Activated T-cell treated with anti-CD3 and anti-CD28 coated beads for 48 hours (primary cell): ENCODE measurements at places on chromosomes 2 and 18.

GRCh38 chr18:66638856-66639629, 35.2 kb upstream of the CDH19 start:
- DNase-seq: no peak

DNA sequence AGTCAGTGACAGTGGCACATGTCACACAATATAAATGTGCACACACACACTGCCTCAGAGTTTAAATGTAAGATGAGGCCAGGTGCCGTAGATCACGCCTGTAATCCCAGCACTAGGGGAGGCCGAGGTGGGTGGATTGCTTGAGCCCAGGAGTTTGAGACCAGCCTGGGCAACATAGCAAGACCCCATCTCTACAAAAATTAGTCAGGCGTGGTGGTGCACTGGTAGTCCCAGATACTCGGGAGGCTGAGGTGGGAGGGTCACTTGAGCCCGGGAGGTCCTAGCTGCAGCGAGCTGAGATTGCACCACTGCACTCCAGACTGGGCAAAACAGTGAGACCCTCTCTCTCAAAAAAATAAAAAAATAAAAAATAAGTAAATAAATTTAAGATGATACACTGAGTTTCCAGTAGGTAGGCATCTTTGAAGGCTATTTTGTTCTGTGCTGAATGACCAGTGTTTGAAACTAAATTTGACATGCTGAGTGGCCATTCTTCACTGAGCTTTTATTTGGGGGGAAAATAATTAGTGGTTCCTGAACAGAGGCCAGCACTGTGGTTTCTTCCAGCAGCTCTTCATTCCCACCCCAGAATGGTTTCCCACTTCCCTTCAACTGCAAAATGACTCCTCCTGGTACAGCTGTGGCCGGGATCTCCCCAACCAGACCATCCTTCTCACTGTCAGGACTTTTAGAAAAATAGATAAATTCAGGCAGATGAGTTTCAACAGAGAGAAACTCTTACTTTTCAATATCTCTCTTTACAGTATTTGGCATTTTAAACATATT, 44.9 kb downstream of the PSMG2 start:
- no peak for DNase-seq

- DNase-seq: no peak
Measured at GRCh38 chr18:12595571-12596255, 62.2 kb downstream of the SPIRE1 start.

DNA sequence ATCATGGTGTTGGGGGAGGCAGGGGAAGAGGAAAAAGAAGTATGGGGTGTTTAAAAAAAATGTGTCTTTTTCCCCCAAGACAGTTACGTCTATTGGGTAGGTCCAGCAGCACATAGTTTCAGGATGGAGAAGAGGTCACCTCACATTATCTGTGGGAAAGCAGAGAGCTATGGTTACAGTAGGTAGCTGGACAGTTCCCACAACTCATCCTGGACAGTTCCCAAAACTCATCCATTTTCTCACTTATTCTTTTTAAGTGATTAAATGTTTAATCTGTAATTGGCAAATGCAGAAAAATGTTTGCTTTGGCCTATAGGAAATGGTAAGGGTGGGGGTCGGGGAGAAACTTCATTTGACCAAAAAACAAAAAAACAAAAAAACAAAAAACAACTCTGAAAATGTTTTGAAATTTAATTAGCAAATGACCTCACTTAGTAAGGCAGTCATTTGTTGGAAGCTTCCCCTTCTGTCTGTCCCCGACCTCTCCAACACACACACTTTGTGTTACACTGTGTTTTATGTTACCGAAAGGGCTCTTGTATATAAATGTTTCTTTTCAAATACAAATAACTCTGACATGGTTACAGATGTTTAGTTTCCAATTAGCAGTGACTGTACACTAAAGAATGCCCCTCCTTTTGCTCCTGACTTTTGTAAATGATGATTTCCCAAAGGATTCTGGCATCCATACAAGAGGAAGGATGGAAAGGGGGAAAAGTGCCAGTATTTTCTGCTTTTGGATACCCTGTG, 173.3 kb upstream of the ZFP36L2 start:
- no peak for DNase-seq

DNA sequence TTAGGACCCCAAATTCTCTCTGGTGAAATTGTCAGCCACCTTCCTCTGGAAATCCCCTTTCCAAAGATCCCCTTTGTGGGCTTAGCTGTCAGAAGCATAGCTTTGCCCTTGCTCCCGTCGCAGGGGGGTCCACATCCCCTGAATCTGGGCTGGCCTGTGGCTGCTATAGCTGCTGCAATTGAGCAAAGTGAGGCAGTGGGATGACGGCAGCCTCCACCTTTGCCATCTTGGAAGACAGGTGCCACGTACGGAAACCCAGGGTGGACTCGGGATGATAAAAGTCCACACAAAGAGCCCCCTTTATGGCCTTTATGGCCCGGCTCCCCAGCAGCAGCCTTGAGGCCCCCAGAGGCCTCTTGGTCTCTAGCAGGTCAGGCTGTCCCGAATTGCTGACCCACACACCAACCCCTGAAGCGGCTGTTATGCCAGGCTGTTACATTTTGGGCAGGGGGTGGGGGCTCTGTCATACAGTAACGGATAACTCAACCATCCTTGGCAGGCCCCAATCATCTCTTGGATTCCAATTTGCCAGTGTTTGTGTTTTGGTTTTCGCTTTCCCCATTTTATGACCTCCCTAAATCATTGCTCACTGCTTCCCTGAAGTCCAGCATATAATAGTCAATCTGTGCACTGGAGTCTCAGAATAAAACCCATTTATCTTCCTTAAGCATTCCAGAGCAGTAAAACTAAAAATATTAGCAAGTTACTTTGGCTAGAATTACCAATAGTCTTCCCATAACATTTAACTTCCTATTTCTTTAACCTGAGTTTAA, 33.2 kb upstream of the ID2 start:
- DNase-seq: no peak

- peak; percentile 22 for DNase-seq
Measured at GRCh38 chr2:170770008-170770605, at the start of gene ERICH2. TSS of gene ERICH2 (plus strand) at chr2:170770378. CDS start at chr2:170770682, 304 bp downstream.
